ENCODE measurements at places on chromosomes 7 and 10. TPM values are rescaled to one million over a fixed set of nuclear protein-coding genes. Genes with fewer than 3 reads are reported as not detected.

The ZNF438 gene
- total RNA-seq: 3.9 TPM

The HKDC1 gene
- 1.3 TPM for total RNA-seq

The SPACDR gene
- total RNA-seq: 3.3 TPM

The C1QL3 gene
- total RNA-seq: not detected

The PTPRN2 gene
- 5.1 TPM for total RNA-seq

The GPNMB gene
- total RNA-seq: 0.73 TPM

The SLC26A3 gene
- not detected for total RNA-seq

The CNTNAP2 gene
- not detected for total RNA-seq

The CLDN4 gene
- not detected for total RNA-seq

The SLC39A12 gene
- not detected for total RNA-seq

The ZRANB1 gene
- total RNA-seq: 13.4 TPM

The RHOBTB1 gene
- total RNA-seq: not detected

The HOGA1 gene
- not detected for total RNA-seq

The ST8SIA6 gene
- total RNA-seq: 0.32 TPM

The AGAP9 gene
- total RNA-seq: 16.1 TPM

The ARHGAP22 gene
- total RNA-seq: not detected

The RBP3 gene
- not detected for total RNA-seq

The MSMB gene
- total RNA-seq: not detected

All from T-helper 2 cell treated with Interferon-gamma antibody and Interleukin-4, amounts not matched to agents 100 ng/mL and 5 ng/mL, for 36 hours (primary cell).